ENCODE measurements at places on chromosomes 7 and 10.
A peak's percentile ranks its signal among the peaks of the same experiment; 100 is the strongest.

DNA sequence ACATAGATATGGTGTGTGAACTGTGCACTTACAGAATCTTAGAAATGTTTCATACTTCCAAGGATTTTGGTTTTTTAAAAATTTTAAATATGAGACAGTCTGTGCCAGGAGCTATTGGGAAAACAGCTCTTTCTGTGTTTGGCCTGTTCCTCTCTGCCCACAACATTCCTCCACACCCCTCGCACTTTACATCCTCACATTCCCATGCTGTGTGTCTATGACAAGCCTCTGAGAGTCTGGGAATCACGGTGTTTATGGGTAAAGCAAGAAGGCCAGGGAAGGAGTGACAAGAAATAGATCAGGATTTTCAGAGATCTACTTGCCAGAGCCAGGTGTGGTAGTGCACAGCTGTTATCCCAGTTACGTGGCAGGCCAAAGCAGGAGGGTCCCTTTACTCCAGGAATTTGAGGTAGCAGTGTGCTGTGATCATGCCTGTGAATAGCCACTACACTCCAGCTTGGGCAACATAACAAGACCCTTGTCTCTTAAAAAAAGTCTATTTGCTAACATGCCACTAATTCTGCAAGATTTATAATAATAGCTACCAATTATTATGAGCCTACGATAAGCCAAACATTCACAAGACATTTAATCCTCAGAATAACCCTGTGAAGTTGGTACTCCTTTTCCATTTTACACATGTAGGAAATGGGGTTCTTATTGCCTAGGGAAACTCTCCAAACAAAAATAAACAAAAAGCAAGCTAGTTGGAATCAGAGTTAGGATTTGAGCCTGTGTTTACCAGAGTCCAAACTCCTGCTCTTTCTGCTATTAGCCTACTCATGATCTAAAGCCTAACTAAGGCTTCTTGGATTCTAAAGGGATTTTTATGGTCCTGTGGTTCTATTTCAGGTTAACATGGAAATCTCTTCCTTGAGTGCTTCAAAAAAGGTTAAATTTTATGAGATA, 168.3 kb upstream of the SP8 start:
- no peak for DNase-seq

- no peak for DNase-seq
Measured at GRCh38 chr7:288671-289101, 1.3 kb upstream of the FOXL3 start.

- DNase-seq: no peak
Measured at GRCh38 chr10:34219753-34220548, 595.1 kb downstream of the PARD3 start.

DNA sequence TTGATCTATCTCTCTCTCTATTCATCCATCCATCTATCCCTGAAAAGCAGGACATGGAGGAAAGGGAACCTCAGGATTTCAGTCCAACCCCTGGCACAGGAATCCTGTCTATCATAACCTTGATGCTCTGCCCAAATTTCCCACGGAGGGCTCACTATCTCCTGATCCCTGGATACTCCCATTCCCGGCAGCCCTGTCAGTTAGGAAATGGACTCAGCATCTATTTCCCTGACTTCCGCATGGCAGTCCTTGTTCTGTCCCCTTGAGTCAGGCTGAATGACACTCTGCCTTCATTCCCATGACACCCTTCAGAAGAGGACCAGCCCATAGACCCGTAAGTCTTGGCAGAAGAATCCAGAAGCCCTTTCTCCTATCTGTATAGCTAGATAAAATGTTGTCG, 77.7 kb downstream of the VWA2 start:
- DNase-seq: no peak

DNA sequence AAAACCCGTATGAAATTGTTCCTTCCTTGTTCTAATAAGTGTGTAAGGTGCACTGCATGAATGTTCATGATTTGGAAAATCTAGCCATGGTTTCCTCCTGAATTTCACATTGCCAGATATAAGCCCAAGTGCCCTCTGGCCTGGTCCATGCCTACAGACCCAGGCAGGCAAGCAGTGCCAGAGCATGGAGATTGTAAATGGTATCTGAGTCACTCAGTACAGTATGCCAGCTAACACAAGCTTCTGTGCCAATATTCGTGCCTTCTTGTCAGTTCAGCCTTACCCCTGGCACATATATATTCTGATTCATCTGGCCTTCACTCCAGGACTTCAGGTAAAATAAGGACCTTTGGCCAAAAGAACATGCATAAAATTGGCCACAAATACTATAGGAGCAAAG, 38.4 kb upstream of the PDE1C start:
- no peak for DNase-seq

DNA sequence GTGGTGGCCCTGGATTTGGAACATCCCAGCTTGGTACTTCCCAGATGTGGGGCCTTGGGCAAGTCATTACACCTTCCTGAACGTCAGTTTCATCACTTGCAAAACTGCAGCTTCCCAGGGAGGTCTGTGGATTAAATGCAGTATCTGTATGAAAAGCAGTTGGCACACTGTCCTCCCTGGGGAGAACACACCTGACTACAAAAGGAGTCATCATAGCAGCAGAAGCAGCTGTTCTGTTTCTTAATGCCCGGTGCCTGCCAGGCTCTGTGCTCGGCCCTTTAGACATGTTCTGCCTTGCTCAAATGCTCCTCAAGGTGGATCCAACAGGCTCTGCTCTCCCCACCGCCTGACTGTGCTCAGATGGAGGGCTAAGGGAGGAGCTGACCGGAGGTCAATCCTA, 31.0 kb downstream of the CDCA7L start:
- no peak for DNase-seq

- peak; percentile 36 for DNase-seq
Measured at GRCh38 chr10:17742918-17743317, 9.1 kb upstream of the TMEM236 start.

DNA sequence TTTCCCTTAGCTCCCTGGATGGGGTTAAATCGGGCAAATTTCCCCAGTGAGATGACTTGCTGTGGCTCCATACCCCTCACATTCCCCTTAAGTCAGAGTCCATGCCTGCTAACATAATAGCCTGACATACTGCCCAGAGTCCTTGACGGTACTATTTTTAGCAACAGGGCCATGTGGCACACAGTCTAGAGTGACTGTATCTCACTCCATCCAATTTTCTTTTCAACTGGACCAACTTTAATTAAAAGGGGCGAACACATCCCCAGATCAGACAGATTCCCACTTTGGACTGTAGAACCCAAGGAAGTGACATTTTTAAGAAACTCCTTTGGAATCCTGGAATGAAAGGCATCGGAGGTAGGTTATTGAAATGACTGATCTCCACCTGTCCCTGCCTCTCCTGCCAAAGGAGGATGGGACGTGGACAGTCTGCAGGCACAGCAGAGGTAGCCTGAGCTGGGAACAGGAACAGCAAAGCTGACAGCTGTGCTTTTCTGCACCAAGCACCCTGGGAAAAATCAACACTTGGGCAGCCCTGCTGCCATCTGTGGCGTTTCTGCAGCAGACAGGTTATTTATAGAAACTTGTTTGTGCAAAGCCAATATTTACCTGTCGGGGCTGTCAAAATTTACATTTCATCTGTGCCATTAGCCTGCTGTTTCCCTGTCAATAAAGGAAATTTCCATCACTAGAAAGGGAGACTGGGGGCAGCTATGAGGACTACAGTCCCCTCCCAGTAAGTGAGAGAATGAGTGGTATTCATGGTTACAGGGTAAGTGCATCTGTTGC, 221.5 kb upstream of the AOAH start:
- peak; percentile 69 for DNase-seq

- DNase-seq: no peak
Measured at GRCh38 chr10:35306852-35307251, 29.5 kb upstream of the CCNY start.

DNA sequence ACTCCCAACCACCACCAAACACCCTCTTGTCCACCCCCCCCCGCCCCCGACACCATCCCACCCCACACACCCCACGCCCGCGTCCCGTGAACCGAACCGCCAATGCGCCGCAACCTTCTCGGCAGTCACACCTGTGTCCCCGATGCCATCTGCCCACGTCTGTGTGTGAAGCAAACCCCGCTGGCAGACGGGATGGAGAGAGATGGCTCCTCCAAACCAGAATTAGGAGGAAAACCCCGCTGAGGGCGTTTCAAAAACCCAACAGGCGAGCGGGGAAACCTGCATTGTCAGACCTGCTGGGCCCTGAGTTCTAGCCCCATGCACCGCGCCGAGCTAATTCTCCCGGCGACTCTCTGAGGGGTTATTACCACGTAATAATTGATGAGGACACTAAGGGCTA, 28.6 kb upstream of the KCNK18 start:
- no peak for DNase-seq

GRCh38 chr7:129356176-129356575, 78.1 kb upstream of the STRIP2 start:
- no peak for DNase-seq

DNA sequence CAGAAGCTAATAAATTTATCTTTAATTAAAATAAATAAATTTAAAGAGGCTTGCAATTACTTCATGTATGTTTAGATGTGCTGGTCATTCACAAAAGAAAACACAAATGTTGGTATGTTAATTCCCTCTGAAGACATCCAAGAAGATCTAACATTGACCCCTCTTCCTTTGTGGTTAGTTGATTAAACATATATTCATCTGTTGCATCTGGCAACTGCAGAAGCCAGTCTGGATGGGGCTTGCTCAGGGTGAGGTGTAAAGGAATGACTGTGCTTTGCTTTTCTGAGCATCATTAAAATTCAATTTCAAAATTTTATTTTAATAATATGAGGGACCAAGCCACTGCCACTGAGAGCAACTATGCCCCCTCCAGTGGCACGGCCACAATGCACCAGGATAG, 36.4 kb upstream of the FERD3L start:
- DNase-seq: no peak

- DNase-seq: no peak
Measured at GRCh38 chr10:60578217-60578616, 188.5 kb upstream of the ANK3 start.

DNA sequence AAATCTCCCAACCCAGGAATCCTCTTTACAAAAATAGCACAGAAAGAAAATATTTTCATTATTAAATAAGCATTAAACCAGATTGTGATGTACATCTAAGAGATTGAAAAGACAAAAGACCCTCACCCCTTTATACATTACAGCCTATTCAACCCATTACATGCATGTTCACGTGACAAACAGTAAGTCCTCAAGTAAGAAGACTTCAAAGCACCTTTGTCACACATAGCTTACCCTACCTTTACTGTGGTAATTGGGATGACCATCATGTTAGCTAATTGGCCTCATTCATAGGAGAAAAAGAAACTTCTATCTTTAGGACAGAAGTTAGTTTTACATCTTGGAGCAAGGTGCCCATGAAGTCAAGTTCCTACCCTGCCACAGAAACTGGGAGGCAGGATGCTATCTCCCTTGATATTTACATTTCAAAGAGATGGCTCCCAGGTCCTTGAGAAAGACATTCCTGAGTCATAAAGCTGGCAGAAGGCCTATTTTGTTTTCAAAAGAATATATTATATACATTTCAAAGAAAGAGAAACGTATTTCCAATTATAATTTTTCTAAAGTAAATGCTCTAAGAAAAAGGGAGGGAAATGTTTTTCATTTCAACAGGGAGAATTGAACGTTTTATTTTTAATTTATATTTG, 48.1 kb downstream of the GNAI1 start:
- no peak for DNase-seq

DNA sequence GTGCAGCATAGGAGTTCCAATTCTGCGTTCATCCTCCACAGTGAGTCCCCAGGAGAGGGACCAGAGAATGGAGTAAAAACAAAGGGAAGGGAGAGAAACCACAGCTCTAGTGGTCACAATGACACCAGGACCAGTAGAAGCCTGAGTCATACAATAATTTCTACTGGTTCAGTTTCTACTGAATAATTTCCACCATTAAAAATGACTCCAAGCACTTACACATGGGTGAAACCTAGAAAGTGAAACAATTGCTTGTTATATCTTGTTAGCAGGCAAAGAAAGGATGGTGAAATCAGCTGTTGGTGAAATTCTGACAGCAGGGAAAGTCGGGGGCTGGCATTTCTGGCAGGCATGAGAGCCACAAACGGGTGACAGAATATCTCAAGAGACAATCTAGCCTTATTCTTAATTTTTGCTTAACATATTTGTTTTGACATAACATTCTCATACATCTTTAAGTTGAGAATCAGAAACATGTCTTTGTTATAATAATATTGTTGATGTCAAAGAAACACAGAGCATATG, 1065.8 kb upstream of the C7orf33 start:
- no peak for DNase-seq

GRCh38 chr7:77687100-77687746, 9.0 kb upstream of the RSBN1L start:
- no peak for DNase-seq

DNA sequence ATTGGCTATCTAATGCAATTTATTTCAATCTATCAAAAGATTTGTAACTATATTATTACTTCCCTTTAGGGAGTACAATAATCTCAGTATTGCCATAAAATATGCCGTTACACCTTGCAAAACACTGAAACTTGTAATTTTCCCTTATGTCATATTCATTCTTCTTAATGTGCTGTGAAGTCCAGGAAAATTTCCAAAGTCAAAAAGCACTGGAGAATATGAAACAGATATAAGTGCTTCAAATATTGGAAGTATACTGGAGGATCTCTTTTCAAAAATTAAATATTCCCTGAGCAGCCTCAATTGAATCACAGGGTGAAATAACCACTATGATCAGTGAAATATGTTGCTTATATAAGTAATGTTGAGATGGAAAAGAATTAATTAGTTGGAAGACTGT, 356.0 kb downstream of the PPP1R3A start:
- DNase-seq: no peak

GRCh38 chr7:77313085-77313484, 103.1 kb downstream of the GSAP start:
- no peak for DNase-seq

GRCh38 chr7:30771880-30772425, 736 bp downstream of the MINDY4 start:
- DNase-seq: no peak

- no peak for DNase-seq
Measured at GRCh38 chr7:142797391-142798377, 26.9 kb downstream of the PRSS2 start.

GRCh38 chr10:44039599-44039998, 345.3 kb downstream of the CXCL12 start:
- DNase-seq: no peak

- no peak for DNase-seq
Measured at GRCh38 chr10:50540069-50540825, 83.5 kb downstream of the SGMS1 start.

GRCh38 chr7:157140511-157140905, 1.8 kb downstream of the UBE3C start:
- no peak for DNase-seq

GRCh38 chr7:95691464-95691863, 80.9 kb upstream of the DYNC1I1 start:
- DNase-seq: no peak

Measured in SK-N-DZ (cell line).